ENCODE measurements at places on chromosomes 2 and 18.
A peak's percentile ranks its signal among the peaks of the same experiment; 100 is the strongest.

- DNase-seq, result no peak
Observed at GRCh38 chr2:199118673-199119112, 339.0 kb downstream of the SATB2 start.

DNA sequence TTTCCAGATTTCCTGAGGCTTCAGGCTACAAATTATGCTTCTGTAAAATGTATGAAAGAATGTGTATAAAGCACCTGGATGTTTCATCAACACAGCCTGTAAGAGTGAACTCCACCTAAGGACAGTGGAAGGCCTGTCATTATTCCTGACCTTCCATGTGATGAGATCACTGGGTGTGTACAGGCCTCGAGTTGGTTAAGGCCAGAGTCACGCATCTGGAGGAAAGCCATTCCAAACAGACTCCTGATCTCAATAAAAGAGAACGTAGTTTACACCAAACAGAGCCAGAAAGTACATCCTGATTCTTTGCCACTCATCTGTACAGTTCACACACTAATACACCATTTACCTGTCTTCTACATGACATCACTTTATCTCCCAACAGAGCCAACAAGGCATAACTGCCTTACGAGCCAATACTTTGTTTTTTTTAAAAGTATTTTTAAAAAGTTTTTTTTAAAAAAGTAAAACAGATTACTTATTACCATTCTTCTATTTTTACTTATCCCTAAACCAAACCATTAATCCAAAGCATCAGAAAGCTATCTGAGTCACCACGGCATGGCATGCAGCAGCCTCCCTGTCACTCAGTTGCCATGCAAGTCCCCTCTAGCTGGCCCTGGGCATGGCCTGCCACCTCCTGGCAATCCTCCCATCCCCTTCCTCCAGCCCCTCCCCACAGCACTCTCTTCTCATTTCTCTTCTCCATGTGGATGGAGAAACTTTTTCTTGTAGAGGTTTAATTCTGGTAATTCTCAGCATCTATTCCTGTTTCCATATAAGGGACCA lies 78.8 kb upstream of the TFCP2L1 start:
- no peak for DNase-seq

- no peak for DNase-seq
Observed at GRCh38 chr2:241465543-241465942, 42.8 kb downstream of the STK25 start.

GRCh38 chr2:133475610-133476009 lies 92.7 kb downstream of the NCKAP5 start:
- no peak for DNase-seq

DNA sequence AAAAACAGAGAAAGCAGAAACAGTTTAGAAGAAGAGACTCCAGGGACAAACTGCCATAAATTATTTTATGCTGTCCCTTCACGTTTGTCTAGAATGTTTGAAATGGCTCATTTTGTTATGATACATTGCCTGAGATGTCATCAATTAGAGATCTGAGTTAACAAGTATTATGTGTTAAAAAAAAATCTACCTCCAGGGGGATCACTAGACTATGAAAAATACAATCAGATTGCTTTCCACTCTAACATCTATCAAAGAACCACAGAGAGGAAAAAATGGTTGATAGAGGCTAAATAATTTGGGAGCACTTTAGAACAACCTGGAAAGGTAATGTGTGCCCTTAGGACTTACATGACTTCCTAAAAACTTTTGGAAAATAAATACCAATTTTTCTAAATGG lies 103.8 kb upstream of the CCDC150 start:
- no peak for DNase-seq

DNA sequence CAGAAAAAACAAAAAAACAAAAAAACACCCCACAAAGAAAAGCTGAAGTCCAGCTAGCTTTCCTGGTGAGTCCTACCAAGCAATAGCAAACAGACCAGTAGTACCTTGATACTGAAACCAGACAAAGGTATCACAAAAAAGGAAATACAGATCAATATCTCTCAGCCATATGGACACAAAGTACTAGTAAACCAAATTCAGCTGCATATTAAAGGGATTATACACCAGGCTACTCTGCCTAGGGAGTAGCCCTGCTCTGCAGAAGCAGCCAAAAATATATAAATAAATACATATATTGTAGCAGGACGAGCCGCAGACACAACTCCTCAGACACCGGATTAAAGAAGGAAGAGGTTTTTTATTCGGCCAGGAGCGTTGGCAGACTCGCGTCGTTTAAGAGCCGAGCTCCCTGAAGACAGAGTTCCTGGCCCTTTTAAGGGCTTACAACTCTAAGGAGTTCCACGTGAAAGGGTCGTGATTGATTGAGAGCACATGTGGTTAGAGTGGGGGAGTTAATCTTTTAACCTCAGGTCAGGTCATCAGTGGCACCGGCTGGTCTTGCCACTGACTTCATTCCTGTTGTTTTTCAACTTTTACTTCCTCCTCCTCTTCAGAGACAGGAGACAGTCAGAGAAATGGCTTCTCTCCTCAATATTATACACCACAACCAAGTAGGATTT lies 38.4 kb upstream of the DTNB start:
- no peak for DNase-seq

- DNase-seq, result peak; percentile 14
Observed at GRCh38 chr2:229714080-229714735, at the start of gene DNER. Gene DNER, minus strand, starts transcription at chr2:229714555. Its CDS starts 132 bp downstream, at chr2:229714423.

- no peak for DNase-seq
Observed at GRCh38 chr2:10253596-10254372, 48.9 kb upstream of the HPCAL1 start.

- DNase-seq, result no peak
Observed at GRCh38 chr2:128630974-128631697, 312.5 kb upstream of the HS6ST1 start.

GRCh38 chr2:189258616-189259365 lies 79.2 kb upstream of the COL5A2 start:
- DNase-seq, result no peak

DNA sequence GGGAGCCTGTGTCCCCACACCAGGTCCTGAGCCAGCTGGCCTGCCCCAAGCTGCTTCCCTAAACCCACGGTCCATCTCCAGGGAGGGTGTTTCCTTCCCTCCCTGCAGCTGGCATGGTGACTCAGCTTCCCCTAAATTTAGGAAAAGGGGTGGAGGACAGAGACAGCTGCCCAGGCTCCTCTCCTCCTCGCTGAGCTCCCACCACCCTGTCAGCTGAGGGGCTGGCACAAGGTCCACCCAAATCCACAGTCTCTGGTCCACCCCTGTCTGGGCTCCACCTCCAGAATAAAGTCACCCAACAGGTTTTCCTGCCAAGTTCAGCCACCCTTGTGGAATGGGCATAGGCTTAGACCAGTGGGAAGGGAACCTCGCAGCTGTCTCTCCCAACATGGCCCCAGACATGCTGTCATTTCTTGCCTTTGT lies 156.5 kb downstream of the TNS1 start:
- DNase-seq, result no peak

- DNase-seq, result no peak
Observed at GRCh38 chr2:99971326-99971900, 171.0 kb downstream of the AFF3 start.

DNA sequence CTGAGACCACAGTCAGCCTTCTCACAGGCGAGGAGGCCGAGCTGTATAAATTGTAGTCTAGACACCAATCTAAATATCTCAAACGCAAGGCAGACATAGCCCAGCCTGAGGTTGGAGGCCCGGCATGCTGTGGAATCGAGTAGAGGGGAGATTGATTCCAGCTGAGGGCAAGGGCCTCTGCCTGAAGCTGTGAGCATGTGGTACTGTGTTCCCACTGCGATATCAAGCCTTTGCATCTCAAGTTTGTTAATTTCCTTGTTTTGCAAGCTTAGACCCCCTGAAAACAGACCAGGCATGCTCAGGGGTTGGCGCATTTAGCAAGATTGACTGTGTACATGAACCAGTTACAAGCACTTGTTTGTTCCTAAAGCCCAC lies 65.1 kb upstream of the FOSL2 start:
- DNase-seq, result no peak

DNA sequence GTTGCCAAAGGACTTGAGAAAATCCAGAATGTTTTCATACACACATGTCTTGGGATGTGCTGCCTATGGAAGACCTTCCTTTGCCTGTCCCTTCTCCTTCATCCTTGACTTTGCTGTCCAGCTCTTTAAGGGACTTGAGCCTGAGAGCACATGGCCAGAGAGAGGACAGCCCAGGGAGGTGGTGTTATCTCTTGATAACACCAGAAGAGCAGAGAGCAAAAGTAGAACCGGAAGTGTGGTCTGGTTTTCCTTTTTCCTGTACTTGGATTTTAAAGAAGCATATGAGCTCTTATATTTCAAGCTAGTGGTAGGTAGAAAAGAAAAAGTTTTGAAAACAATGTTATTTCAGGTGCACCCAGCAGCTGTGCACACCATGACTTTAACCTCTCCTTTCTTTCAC lies 94.1 kb upstream of the ZNF532 start:
- no peak for DNase-seq

GRCh38 chr18:46856973-46857372 lies 60.3 kb downstream of the PIAS2 start:
- DNase-seq, result no peak

DNA sequence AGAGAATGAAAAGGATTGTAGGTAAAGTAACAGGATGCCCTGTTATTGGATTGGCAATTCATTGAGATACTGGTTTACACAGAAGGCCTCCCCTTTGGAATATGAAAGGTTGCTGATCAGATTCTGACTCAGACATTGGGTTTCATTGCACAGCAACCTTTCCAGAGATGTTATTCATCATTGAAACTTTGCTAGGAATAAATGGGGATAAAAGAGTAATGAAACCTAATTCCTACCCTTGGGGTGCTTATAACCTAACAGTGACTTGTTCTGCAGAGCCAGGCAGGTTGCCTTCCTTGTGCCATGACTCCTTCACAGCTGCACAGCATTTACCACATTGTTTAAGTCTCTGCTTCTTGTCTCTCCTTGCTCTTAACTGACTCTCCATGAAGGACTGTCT lies 5.0 kb downstream of the NAB1 start:
- no peak for DNase-seq

DNA sequence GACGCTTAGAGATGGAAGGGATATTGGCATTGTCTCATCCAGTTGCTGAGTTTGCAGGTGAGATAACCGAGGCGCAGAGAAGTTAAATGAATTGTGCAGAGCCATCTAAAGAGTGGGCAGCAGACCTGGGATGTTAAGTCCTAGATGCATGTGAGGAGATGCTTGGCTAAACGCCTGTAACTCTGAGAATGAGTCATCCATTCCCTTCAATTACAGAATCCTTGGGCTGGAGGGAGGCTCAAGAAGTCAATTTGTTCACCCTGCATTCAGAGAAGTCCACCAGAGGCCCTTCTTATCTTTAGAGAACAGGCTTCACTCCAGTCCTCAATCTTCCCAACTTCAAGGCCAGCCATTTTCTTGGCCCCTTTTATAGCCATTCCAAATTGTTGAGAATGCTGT lies 1.6 kb downstream of the EHD3 start:
- DNase-seq, result no peak

- no peak for DNase-seq
Observed at GRCh38 chr2:208064220-208064961, 39.1 kb upstream of the PLEKHM3 start.

DNA sequence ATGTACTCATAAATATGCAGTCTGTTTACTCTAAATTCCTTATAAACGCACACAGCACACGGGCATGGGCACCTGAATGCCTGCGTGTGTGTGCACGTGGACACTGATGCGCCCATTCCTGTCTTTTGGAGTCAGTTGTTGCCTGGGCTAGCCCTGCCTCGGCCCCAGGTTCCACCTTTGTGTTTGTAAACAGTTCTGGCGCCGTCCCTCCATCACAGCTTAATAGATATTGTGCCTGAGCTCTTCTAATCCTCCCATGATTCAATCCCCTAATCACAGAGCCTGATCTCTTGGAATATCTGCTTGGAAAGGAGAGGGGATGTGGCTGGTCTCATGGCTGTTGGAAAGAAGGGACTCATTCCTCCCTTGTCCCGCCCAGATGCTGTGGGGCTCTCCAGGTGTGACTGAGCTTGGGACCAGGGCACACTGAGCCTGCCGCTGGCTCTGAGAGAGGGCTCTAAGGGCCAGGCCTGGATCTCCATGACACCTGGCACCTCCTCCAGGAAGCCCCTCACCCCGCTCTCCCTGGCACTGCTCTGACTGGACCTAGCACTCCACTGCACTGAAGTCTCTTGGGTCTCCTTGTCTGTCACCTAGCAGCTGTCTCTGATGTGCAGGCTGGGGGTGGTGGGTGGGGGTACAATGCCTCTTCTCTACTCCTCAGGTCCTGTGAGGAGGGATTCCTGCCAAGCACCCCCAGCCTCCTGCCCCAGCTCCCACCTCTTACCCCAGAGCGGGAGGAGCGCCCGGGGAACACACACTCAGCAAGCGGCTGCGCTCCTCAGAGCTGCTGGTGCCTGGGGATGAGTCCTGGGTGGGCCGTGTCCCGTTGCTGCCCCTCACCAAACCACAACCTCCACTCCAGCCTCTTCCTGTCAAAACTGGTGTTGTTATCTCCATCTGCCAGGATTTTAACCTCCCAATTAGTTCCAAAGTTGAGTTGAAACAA lies 181.3 kb downstream of the INHBB start:
- DNase-seq, result no peak

GRCh38 chr2:21305581-21305980 lies 181.8 kb downstream of the TDRD15 start:
- DNase-seq, result no peak

All from activated T-helper 1 cell treated with anti-CD3 and anti-CD28 coated beads, Interleukin-2, amount 50 U/mL, for 16 hours (primary cell).